ENCODE measurements at places on chromosomes 7 and 10.
A peak's percentile ranks its signal among the peaks of the same experiment; 100 is the strongest.

DNA sequence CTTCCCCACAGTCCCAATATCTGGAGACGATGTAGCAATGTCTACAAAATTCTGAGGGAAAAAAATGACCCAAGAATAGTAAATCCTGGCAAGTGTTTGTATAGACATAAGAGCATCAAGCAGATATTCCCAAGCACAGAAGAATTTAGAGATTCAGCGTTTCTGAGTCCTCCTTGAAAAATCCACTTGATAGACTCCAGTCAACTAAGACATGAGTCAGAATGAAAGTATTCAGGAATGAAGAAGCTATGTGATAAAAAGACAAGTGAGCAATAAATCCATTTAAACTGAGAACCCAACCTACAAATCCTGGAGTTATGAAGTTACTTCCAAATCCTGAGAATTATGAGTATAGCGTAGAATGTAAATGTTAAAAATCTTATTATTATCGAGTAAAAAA, 86.1 kb upstream of the NPY start:
- H3K4me1 ChIP-seq, result no peaks in the 10 kb centered on the region
- no peaks in the 10 kb centered on the region for H3K36me3 ChIP-seq
- H3K4me3 ChIP-seq, result no peak overlapping the region
- no peak overlapping the region for H3K27ac ChIP-seq
- no peak for DNase-seq

GRCh38 chr10:121235692-121236091, 362.6 kb downstream of the FGFR2 start:
- no peaks in the 10 kb centered on the region for H3K27me3 ChIP-seq
- H3K36me3 ChIP-seq, result no peaks in the 10 kb centered on the region
- no peaks in the 10 kb centered on the region for H3K4me1 ChIP-seq
- no peak for DNase-seq

DNA sequence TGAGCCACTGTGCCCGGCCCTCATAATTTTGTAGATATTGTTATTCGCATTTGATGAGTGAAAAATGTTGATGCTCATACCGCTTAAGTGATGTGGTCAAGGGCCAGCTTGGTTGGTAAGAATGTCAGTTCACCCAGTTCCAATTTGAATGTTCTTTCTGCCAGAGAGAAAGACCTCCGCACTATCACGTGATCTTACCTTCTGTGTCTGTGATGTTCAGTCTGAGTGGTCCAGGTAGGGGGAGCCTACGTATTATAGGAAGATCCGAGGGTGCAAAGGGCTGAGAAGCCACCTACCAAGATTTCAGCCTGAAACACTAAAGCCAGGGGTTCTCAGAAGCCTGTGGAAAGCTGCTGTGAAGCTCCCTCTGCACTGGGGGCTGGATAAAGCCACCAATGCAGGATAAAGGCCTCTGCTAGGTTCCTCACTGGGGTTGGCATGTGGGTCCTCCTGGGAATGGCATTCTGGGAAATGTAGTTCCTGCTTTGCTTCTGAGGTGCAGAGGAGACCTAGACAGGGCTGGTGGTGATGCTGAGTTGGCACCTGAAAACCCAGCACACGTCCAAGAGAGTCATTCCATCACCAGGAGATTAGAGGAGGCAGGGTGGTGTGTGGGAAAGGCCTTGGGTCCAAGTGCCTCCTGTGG, 64.7 kb upstream of the AOAH start:
- no peak overlapping the region for H3K4me3 ChIP-seq
- DNase-seq, result no peak
- H3K27me3 ChIP-seq, result no peaks in the 10 kb centered on the region
- no peaks in the 10 kb centered on the region for H3K36me3 ChIP-seq
- H3K4me1 ChIP-seq, result no peaks in the 10 kb centered on the region

DNA sequence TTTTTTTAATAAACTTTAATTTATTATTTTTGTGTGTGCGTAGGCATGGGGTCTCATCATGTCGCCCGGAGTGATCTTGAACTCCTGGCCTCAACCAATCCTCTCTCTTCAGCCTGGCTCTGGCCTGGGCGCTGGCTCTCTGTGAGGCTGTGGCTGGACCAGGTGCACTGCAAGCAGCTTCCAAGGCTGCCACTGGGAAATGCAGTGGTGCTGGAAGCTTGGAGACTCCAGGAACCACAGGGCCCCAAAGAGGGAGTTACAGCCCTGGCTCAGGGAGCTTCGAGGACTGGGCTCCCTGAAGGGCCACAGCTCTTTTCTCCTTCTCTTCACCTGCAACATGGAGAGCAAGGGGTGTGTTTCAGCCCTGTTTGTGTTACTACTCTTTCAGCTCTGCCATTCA, 36.7 kb upstream of the BNIP3 start:
- no peak overlapping the region for H3K27ac ChIP-seq
- H3K27me3 ChIP-seq, result no peaks in the 10 kb centered on the region
- no peaks in the 10 kb centered on the region for H3K36me3 ChIP-seq
- peaks cover 6% of the 10 kb centered on the region for H3K4me1 ChIP-seq
- no peak for DNase-seq

DNA sequence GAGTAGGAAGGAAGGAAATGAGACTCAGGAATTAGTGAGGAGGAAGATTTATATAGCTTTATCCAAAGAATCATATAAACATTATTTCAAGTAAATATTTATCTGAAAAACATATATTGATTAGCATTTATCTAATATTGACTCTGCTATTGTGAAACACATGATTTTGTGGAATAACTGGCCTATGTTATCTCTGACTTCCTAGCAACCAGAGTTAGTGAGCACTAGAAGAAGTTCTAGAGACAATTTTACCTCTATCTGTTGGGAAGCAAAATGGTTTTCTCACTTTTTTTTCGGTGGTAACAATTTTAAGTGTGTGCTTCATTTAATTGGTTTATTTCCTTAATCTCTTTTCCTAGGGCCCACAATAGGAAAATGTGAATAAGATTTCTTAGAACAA, 21.6 kb downstream of the MDFIC start:
- H3K4me3 ChIP-seq, result no peak overlapping the region
- no peak for DNase-seq
- no peak overlapping the region for H3K27ac ChIP-seq
- peaks cover 4% of the 10 kb centered on the region for H3K36me3 ChIP-seq
- H3K27me3 ChIP-seq, result no peaks in the 10 kb centered on the region

DNA sequence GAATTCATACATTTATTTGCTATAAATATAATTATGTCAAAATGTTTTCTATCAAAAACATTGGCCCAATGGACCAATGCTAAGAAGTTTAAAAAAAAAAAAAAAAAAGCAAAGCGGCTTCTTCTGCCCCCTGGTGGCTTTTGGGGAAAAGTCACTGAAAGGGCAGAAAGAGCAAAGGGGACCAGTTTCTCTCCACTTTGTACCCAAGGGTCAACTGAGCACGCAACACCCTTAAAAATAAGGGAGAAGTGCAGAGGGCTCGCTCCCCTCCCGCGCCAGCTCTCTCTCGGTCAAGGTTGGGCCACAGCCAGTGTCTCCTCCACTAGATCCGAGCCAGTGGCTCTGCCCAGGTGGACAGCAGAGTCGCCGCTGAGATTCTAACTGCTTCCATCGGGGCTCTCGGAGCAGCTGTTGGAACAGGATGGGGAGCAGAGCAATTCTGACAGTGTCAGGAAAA, 136.4 kb upstream of the FGFR2 start:
- no peak overlapping the region for H3K27ac ChIP-seq
- peak; percentile 67 for DNase-seq
- H3K27me3 ChIP-seq, result no peaks in the 10 kb centered on the region
- no peak overlapping the region for H3K4me3 ChIP-seq

- H3K4me3 ChIP-seq, result no peak overlapping the region
- H3K27ac ChIP-seq, result no peak overlapping the region
- H3K27me3 ChIP-seq, result no peaks in the 10 kb centered on the region
Observed at GRCh38 chr7:121271916-121272315, 56.9 kb upstream of the WNT16 start.

DNA sequence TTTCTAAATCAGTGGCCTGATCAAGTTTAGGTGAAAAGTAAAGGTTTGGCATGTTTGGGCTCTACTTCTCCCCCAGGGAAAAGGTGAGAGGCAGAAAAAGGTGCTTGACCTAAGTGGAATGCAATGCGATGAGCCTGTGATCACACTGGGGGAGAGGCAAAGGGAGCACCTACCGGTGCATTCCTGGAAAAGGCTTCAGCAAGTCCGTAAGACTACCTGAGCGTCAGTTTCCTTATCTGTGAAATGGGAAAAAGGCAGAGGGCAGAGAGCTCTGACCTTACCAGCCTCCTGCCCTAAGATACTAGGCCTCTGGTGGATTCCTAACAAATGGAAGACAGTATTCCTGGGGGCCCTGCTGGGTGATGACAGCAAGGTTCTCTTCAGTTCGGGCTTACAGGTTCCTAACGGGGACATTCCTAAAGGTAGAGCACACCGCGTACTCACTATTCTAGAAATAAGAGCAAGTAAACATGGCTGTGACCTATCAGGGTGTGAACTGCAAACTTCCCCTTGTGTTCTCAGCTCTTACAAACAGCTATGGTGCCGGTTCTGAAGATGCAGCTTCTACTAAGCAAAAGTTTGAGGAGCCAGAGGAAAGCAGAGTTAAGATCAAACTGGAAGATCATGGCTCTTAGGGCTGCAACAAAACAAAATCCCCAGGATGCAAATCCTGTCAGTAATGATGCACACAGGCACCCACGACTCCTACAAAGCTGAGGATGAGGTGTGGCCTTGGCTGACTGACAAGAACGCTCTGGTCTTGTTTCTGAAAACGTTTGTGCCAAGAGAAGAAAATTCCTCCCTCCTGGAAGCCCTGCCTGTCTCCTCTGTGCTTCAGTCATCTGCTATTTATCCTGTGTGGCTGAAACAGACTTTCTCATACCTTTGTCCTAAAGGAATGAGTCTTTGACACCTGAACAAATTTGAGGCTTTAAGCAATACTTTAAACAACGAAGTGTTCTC, 13.3 kb upstream of the ACSL5 start:
- peaks cover 11% of the 10 kb centered on the region for H3K4me1 ChIP-seq
- no peak overlapping the region for H3K27ac ChIP-seq
- H3K27me3 ChIP-seq, result no peaks in the 10 kb centered on the region
- DNase-seq, result peak; percentile 82
- no peak overlapping the region for H3K4me3 ChIP-seq

- no peaks in the 10 kb centered on the region for H3K4me1 ChIP-seq
- H3K36me3 ChIP-seq, result no peaks in the 10 kb centered on the region
- no peak overlapping the region for H3K4me3 ChIP-seq
- peak; percentile 22 for DNase-seq
Observed at GRCh38 chr7:11427686-11428273, 404.2 kb downstream of the THSD7A start.

DNA sequence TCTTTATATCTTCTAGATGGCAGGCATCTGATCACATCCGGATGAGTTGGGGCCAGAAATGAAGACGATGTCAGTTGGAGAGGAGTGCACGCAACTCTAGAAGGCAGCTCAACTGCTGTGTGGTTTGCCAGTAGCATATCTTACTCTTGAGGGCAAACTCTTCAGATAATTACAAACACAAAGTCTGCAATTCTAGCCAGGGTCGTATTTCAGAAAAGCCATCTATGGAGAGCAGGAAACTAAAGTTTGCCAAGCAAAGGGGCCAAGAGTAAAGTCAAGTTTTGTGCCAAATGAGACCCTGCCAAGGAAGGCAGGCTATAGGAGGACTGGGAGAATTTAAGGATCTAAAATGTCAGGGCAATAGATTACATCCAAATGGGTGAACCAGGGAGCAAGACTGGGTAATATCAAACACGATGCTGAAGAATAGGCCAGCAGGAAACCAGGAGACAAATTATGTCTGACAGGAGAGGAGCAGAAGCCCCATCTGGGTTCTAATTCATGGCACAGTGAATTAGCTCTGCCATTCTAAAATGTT, 312.5 kb upstream of the SEMA3C start:
- H3K27ac ChIP-seq, result no peak overlapping the region
- no peaks in the 10 kb centered on the region for H3K36me3 ChIP-seq
- H3K4me1 ChIP-seq, result no peaks in the 10 kb centered on the region
- no peaks in the 10 kb centered on the region for H3K27me3 ChIP-seq

- H3K36me3 ChIP-seq, result no peaks in the 10 kb centered on the region
- DNase-seq, result no peak
- H3K27ac ChIP-seq, result no peak overlapping the region
- H3K4me1 ChIP-seq, result no peaks in the 10 kb centered on the region
- H3K4me3 ChIP-seq, result no peak overlapping the region
Observed at GRCh38 chr10:13079776-13080050, 20.2 kb upstream of the OPTN start.

DNA sequence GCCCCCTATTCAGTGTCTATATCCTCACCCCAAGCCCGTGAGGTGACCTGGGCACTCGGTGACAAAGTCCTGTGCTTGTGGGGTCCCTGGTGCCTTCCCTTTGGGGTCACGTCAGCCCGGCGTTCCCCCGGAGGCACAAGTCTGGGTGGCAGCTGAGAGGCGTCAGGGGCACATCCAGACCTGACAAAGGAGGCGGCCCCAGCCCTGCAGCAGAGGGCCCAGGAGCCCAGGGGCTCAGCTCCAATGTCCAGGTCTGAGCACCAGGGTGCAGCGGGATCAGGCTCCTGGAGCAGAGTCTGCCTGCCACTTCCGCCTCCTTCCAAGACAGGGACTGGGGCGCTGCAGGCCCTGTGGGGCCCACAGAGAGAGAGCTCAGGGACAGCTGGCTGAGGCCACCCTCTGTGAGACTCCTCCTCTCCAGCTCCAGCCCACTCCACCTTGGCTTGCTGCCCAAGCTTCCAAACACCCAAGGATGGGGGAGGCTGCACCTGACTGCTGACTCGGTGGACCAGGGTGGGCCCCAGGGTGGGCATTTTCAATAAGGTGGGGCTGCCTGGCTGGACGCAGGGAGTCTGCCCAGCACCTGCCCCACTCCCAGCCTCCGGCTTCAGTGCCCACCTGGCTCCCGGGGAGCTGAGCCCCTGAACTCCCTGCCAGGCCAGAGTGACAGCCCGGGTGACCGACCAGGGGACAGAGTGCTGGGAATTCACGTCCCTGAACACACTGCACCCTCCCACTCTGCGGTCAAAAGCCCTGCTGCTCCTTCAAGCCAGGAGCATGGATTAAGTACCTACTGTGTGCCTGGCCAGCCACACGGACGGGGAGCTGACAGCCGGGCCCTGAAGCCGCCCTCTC, 1.0 kb upstream of the KNDC1 start:
- no peak overlapping the region for H3K27ac ChIP-seq
- no peaks in the 10 kb centered on the region for H3K4me1 ChIP-seq
- H3K4me3 ChIP-seq, result no peak overlapping the region
- peaks cover 2% of the 10 kb centered on the region for H3K27me3 ChIP-seq

Data from trophoblast cell (in vitro differentiated cells and primary cell).